Activated CD4-positive, alpha-beta memory T cell treated with anti-CD3 and anti-CD28 coated beads, Interleukin-2, amount 10 ng/mL, durations not matched to agents 7 days and 5 days (primary cell): ENCODE measurements at places on chromosomes 11 and 22. TPM values are rescaled to one million over a fixed set of nuclear protein-coding genes. Genes with fewer than 3 reads are reported as not detected.

Gene OR52H1
- not detected for total RNA-seq

Gene PRMT3
- 14.9 TPM for total RNA-seq

Gene FGF3
- not detected for total RNA-seq

Gene SHISA8
- total RNA-seq = not detected

Gene CHKA
- total RNA-seq = 3.1 TPM

Gene CD3D
- 476 TPM for total RNA-seq

Gene NAV2
- 0.70 TPM for total RNA-seq
